ENCODE measurements at places on chromosomes 6 and 20. TPM values are rescaled to one million over a fixed set of nuclear protein-coding genes. Genes with fewer than 3 reads are reported as not detected.

Gene FNDC11
- 0.66 TPM for polyA plus RNA-seq

Gene RSPH3
- polyA plus RNA-seq, result 8.0 TPM

Gene SLC17A3
- polyA plus RNA-seq, result 0.42 TPM

Gene SOX18
- polyA plus RNA-seq, result 11.2 TPM

Gene TSBP1
- 0.37 TPM for polyA plus RNA-seq

All from right lung (tissue), 10 donors.